ENCODE measurements at places on chromosomes 2 and 18.

DNA sequence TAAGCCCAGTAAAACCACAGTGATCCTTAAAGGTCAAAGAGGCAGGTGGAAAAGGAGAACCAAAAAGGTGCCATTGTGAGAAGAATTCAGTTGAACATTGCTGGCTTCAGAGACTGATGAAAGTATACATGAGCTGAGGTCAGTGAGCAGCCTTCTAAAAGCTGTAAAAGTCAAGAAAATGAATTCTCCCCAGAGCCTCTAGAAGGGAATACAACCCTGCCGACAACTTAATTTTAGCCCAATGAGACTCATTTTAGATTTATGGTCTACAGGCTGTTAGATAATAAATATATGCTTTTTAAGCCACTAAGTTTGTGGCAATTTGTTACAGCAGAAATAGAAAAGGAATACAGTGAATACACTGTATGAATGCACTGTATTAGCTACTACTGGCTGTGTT lies 911.4 kb downstream of the TRIB2 start:
- no peak for DNase-seq

DNA sequence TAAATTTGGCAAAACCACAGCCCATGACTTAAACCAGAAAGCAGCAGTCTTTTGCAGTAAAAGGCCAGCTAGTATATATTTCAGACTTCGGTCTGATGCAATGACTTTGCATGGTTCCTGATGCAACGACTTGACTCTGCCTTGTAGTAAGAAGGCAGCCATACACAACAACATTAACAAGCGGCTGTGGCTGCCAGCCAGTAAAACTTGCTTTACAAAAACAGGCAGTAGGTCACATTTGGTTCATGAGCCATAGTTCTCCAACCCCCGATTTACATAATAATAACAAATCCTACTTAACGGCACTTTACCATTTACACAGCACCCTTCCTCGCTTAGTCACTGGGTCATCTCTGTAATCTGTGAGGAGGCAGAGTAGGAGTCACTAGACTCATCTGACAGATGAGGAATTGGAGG lies 410.3 kb downstream of the LRATD1 start:
- no peak for DNase-seq

GRCh38 chr18:23487738-23488570 lies 15.4 kb upstream of the RMC1 start:
- DNase-seq, result peak; percentile 78

DNA sequence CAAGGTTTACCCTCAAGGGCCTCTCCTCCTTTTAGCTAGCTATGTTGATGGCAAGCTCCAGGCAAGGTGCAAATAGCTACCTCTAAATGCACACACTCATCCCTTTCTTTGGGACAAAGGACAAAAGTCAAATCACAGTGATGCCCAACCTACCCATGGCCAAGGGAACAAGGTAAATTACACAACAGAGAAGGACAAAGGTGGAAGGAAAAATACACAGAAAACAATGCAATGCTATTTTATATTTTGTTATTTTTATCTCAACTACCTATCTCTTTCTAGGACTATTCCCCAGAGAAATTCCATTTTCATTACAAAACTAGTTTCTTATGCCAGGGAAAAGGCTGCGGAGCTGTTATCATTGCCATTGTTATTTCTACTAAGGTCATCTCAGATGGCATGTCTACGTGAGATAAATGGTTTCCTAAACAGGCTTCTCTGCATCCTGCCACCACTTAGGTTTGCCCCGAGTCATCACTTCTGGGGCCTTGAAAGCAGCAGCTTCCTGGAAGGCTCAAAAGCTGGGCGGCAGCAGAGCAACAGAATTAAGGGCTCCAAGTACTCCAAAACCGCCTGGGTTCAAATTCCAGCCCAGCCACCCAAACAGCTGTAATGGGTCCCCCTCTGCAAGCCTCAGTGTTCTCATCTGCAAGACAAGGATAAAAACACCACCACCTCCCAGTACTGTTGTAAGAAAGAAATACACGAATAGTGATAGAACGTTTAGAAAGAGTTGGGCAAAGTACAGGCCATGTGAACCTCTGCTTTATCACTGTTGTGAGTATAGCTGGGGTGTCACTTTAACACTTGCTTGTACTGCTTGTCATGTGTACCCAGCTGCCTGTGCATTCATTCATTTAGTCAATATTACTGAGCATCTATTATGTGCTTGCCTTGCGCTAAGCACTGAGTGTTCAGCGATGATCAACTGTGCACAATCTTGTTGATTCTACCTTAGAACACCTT lies 20.9 kb downstream of the BCL2 start:
- peak; percentile 71 for DNase-seq

DNA sequence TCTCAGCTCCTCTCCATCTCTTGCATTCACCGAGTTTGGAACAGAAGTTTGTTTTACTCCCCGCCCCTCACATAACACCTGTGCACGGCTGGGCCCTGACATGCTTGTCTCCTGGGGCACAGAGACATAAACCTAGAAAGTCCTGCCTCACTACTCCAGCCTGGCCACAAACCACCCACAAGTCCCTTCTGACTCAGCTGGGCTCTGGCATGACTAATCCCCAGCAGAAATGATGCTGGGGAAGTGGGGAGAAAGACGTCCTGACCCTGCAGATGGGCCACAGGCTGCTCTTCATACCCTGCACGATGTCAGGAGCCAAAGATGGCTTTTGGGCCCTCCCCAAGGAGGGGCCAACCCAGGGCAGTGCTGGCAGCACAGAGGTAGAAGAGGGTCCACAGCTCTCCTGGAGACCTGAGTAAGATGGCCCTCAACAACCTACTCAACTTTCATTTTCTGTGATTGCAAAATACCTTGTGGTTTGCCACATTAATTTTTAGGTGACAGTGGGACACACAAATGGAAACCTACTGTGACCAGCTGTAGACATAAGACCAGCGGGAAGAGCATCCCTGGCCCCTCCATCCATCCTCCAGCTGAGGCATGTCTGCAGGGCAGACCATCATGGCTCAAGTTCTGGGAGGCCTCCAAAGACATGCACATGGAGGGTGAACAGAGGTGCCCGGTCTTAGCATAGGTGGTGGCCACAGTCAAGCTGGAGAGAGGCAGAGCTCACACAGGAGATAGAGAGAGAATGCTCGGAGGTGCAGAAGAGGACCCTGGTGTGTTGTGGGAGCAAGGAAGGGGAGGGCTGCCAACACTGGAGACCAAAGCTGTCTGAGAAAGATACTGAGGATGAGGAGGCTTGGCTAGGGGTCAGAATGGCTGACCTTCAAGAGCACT lies 40.0 kb downstream of the DNMT3A start:
- DNase-seq, result peak; percentile 88

- DNase-seq, result no peak
These were observed 292.3 kb upstream of the FANCL start for GRCh38 chr2:58533376-58533775.

DNA sequence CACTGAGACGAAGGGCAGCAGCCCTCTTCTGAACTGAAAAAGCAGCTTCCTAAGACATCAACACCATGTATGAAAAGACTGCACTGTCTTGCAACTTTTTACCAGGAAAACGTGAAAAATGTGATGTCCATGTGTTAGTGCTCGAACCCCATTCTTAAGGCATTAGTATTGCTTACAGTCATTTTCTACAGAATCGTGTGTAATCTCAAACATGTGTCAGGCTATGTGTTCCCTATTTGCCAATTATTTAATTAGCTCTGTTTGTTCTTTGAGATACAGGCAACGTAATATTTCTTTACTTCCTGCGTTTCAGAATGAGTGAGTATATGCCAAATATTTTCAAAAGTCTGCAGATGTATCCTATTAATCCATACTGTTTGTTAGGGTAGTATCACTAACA lies 307.7 kb upstream of the CCDC68 start:
- DNase-seq, result no peak

DNA sequence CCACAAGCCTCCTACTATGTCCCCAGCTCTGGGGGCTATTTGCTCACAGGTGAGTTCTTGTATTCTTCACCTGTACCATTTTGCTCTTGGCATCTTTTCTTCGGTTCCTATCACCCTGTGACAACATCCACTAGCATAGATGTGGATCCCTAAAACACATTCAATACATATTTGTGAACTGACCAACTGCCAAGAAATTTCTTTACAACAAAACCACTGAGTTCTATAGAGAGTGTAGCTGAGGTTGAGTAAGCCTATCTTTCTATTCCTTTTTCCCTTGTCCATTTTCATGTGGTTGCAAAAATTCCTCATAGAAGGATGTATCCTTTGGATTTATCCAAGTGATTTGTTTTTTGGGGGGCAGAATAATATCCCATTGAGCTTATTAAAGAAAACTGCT lies 192.7 kb upstream of the ITGA4 start:
- DNase-seq, result no peak

DNA sequence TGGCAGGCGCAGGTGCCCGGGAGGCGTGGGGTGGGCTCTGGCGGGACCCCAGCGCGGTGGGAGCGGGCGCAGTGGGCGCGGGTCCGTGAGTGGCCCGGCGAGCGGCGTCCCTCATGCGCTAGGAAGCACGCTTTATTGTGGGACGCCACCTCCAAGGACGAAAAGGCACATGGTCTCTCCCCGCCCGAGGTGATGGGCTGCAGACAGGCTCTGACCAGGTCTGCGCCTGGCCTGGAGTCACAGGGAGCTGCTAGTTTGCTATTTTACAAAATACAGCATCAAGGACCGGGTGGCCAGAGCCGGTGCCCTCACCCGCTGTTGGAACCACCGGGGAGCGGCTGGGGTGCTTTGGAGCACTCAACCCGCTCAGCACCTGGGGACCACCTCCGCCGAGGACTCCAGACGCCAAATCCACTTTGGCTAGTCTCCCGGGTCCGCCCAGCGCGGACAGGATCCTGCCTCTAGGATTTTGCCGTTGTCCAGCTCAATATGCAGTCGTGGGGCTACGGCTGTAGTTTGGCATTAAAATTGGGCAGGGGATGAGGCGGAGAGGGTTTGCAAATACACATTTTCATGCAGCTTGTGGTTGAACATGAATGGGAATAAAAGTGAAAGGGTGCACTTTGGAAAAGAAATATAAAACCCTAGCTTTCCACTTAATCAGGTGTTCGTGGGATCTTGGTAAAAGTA lies 65.4 kb downstream of the LRRFIP1 start:
- peak; percentile 76 for DNase-seq

DNA sequence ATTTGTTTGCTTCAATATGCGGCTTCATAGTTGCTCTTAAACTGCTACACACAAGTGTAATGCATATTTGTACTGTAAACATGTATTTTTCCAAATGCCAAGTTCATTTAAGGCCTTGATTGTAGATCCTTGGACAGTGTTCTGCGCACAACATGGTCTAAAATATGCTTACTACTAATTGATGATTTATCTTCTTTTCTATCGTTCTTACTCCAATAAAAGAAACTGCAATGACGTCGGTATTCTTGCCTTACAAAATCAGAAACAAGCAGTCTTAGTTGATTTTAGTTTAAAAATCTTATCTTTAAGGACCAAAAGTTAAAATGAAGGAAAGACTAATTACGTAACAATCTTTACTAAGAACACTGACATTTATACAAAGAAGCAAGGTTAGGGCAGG lies 224.3 kb upstream of the SMAD7 start:
- DNase-seq, result no peak

- no peak for DNase-seq
These were observed 159.4 kb downstream of the MYO1B start for GRCh38 chr2:191404568-191404991.

- no peak for DNase-seq
These were observed 647.9 kb downstream of the PLCL1 start for GRCh38 chr2:198452327-198452726.

- no peak for DNase-seq
These were observed 4.2 kb upstream of the PAX8 start for GRCh38 chr2:113282747-113283533.

GRCh38 chr18:55356815-55357214 lies 231.2 kb downstream of the TCF4 start:
- DNase-seq, result no peak

DNA sequence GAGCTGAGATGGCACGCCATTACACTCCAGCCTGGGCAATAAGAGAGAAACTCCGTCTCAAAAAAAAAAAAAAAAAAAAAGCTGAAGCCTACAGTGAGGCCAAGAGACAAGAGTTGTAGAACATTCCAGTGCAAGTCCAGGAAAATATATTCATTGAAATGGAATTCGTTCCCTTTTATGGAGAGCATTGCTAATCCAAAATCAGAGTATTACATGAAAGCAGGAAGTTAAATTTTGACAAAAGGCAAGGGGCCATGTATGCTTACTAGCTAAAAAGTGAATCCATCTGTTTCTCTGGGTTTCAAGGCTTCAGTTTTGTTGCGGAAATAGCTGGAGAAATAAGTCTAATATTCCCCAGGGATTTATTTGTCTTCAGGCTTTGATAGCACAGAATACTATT lies 471.7 kb downstream of the THSD7B start:
- no peak for DNase-seq

DNA sequence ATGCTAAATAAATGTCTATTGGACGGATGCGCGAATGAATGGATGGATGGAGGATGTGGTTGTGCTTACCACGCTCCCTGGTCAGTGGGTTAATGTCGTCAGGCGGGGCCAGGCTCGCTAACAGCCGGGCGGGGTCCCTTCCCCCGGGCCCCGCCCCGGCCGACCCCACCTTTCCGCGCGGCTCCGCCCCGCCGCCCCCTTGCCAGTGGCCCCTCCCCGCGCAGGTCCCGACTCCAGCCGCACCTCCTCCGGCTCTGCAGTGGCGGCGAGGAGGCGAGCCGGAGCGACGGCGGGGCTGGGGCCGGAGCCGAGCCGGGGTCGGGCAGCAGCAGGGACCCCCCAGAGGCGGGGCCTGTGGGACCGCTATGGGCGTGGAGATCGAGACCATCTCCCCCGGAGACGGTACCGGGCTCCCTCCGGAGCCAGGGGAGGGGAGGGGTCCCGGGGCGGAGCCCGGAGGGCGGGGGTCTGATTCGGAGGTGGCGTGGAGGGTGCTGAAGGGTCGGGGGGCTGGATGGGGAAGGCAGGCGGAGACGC lies at the start of gene FKBP1B:
TSS of gene FKBP1B (plus strand) at position 257 of the 537 bp plus-strand sequence. CDS start at position 366, 109 bp downstream.
- DNase-seq, result peak; percentile 85

DNA sequence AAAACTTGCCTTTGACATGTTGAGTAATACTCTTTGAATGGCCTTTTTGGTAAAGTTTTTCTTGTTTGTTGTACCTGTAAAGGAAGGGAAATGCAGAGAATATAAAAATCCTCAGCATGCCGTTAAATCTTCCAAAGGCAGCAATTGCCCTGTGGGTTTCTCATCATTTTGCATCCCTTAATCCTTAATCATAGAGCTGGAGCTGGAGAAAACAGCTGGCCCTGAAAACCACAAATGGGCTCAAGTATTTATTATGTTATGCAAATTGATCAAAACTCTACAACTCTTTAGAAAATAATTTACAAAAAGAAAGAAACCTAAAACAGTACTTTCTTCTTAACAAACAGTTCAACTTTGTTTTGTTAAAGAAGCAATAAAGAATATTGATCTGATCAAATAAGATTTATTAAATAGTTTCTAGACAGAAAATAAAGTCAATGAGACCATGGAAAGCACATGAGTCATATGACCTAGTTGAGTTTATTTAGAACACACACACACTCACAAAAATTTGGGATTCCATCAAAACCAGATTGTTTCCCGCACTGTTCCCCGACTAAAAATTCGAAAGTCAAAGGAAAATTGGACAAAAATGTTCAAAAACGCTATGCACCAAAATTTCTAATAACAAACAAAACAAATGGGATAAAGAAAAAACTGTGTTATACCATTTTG lies 309.0 kb downstream of the GULP1 start:
- no peak for DNase-seq

Measured in activated effector memory CD4-positive, alpha-beta T cell treated with anti-CD3 and anti-CD28 coated beads, Interleukin-2, amount 50 U/mL, for 16 hours (primary cell).